Stimulated activated CD4-positive, alpha-beta T cell treated with anti-CD3 and anti-CD28 coated beads, TNF-alpha, amount 100 ng/mL, for 1 hour (primary cell): ENCODE measurements at places on chromosomes 5 and 9.

GRCh38 chr5:37717613-37718431 is 122.0 kb downstream of the GDNF start:
- no peak for DNase-seq

DNA sequence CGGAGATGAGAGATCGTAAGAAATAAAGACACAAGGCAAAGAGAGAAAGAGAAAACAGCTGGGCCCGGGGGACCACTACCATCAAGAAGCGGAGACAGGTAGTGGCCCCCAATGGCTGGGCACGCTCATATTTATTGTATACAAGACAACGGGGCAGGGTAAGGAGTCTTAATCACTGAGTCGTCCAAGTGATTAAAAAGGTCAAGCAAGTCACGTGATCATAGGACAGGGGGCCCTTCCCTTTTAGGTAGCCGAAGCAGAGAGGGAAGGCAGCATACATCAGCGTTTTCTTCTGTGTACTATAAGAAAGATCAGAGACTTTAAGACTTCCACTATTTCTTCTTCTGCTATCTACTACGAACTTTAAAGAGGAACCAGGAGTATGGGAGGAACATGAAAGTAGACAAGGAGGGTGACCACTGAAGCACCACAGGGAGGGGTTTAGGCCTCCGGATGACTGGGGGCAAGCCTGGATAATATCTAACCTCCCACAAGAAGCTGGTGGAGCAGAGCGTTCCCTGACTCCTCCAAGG is 24.6 kb upstream of the QSOX2 start:
- no peak for DNase-seq

DNA sequence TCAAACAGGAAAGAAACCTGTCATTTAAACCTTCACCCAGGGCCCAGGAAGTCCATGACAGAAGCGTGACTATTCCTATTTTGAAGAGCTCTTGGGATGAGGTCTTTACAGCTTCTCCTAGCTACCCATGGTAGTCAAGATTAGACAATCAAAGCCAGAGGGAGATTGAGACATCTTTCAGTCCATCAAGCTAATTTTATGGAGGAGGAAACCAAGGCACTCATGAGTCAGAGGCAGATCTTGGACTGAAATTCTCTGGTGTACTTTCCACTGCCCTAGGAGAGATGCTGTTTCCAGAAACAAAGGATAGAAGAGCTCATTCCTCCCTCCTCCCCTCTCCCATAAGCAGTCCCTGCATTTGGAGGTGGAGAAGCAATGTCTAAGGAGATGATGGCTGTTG is 9.2 kb downstream of the TNFSF8 start:
- no peak for DNase-seq

DNA sequence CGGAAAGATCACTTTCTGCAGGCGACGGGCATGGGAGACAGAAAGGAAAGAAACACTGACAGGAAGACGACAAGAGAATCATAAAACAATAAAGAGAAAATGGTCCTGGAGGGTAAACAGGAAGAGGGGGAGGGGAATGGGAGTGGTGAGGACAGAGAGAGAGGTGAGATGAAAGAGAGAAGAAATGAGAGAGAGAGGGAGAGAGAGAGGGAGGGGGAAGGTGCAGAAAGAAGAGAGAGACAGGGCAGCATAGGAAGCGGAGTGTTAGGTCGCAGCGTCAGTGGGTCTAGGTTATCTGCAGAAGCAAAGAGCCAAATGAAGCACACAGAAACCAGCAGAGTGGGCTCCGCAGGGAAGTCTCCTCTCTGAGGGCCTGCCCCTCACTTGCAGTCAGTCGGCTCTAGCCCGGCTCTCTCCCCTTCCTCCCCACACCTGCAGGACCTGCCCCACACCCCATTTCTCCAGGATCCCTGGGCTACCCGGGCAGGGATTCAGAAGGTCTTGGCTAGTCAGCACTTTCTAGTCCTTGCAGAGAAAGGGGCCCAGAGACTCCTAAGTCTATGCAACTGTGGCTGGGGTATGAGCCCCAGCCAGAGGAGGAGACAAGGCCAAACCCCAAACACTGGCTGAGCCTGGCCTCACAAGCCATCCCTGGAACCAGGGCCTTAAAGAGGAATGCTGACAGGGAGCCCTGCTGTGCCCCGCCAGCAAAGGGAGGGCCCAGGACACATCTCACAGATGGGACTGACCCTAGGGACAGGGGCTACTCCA is 29.7 kb upstream of the MEIKIN start:
- DNase-seq = no peak

DNA sequence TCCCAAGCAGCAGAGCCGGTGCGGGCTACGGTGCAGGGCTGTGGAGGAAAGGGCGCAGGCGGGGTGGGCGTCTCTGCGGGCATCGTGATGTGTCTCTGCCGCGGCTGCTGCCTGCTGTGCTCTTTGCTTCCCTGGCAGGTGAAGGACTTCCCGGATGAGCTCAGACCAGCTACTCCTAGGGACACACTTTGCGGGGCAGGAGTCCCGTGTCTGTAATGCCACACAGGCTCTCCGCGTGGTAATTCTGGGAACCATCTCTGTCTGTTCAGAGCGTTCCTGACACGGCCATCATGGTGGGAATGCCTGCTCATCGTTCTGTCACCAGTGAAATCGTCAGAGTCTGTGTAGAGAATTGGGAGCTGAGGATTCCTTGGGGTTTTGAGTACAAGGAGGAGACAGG is 235.5 kb downstream of the FANCC start:
- no peak for DNase-seq

GRCh38 chr5:36734422-36734821 is 128.0 kb downstream of the SLC1A3 start:
- DNase-seq = no peak

- DNase-seq = no peak
Measured at GRCh38 chr9:135791431-135792267, 89.7 kb downstream of the KCNT1 start.

GRCh38 chr9:130535818-130536521 is 43.4 kb upstream of the FUBP3 start:
- no peak for DNase-seq

GRCh38 chr5:57906671-57907070 is 424.1 kb upstream of the ACTBL2 start:
- no peak for DNase-seq

GRCh38 chr5:43190755-43191603 is 1.0 kb upstream of the NIM1K start:
- no peak for DNase-seq
